ENCODE measurements at places on chromosomes 5 and 9. TPM values are rescaled to one million over a fixed set of nuclear protein-coding genes. Genes with fewer than 3 reads are reported as not detected.
A peak's percentile ranks its signal among the peaks of the same experiment; 100 is the strongest.

DNA sequence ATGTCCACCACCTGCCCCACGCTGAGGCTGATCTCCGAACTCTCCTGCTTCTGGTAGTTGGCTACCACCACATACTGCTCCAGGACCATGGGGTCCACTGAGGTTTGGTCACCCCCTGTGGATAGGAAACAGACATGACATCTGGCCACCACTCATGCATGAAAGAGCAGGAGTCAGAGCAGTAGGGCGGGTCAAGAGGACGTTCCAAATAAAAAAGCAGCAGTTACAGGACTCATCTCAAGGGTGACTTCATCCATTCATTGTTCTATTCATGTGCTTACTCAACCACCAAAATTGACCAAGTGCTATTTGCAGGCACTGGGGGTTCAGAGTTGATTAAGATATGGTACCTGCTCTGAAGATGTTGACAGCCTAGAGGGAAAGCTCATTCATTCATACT lies 79.2 kb upstream of the UBTD2 start:
- H3K4me3 ChIP-seq: no peak overlapping the region
- H3K27ac ChIP-seq: no peak overlapping the region
- no peaks in the 10 kb centered on the region for H3K27me3 ChIP-seq
- no peak for DNase-seq
- H3K36me3 ChIP-seq: no peaks in the 10 kb centered on the region
- H3K4me1 ChIP-seq: peaks cover 10% of the 10 kb centered on the region

TRIO gene
- total RNA-seq: 11.4 TPM

- DNase-seq: no peak
- peaks cover 35% of the 10 kb centered on the region for H3K4me1 ChIP-seq
- H3K36me3 ChIP-seq: peaks cover 45% of the 10 kb centered on the region
- H3K27me3 ChIP-seq: no peaks in the 10 kb centered on the region
- no peak overlapping the region for H3K27ac ChIP-seq
Measured at GRCh38 chr5:55333811-55334210, 26.0 kb downstream of the MTREX start.

EQTN gene
- total RNA-seq: not detected

- H3K27ac ChIP-seq: no peak overlapping the region
- H3K4me1 ChIP-seq: peaks cover 27% of the 10 kb centered on the region
- H3K4me3 ChIP-seq: no peak overlapping the region
- peaks cover 75% of the 10 kb centered on the region for H3K27me3 ChIP-seq
- DNase-seq: peak; percentile 67
Measured at GRCh38 chr9:124008303-124008693, 3.3 kb upstream of the LHX2 start.

- no peak for DNase-seq
- H3K27ac ChIP-seq: no peak overlapping the region
- H3K36me3 ChIP-seq: no peaks in the 10 kb centered on the region
- peaks cover 3% of the 10 kb centered on the region for H3K27me3 ChIP-seq
- no peaks in the 10 kb centered on the region for H3K4me1 ChIP-seq
- H3K4me3 ChIP-seq: no peak overlapping the region
Measured at GRCh38 chr5:42555797-42556196, 132.6 kb downstream of the GHR start.

GLE1 gene
- 48.2 TPM for total RNA-seq

- DNase-seq: no peak
- H3K27me3 ChIP-seq: no peaks in the 10 kb centered on the region
- H3K4me3 ChIP-seq: no peak overlapping the region
- no peak overlapping the region for H3K27ac ChIP-seq
- peaks cover 24% of the 10 kb centered on the region for H3K4me1 ChIP-seq
- H3K36me3 ChIP-seq: no peaks in the 10 kb centered on the region
Measured at GRCh38 chr5:133917785-133918184, 50.6 kb downstream of the C5orf15 start.

Data from activated CD8-positive, alpha-beta T cell treated with anti-CD3 and anti-CD28 coated beads for 36 hours (primary cell).